Activated T-helper 2 cell treated with anti-CD3 and anti-CD28 coated beads, Interferon-gamma antibody, Interleukin-2, Interleukin-4, amounts not matched to agents 10 μg/mL and 5 μg/mL and 100 μg/mL, durations not matched to agents 14 hours and 24 hours and 36 hours (primary cell): ENCODE measurements at places on chromosomes 5 and 9. TPM values are rescaled to one million over a fixed set of nuclear protein-coding genes. Genes with fewer than 3 reads are reported as not detected.
A peak's percentile ranks its signal among the peaks of the same experiment; 100 is the strongest.

GRCh38 chr5:43161244-43161643 lies 30.8 kb upstream of the NIM1K start:
- H3K36me3 ChIP-seq = peaks cover 71% of the 10 kb centered on the region
- no peak overlapping the region for H3K4me3 ChIP-seq
- H3K4me1 ChIP-seq = peaks cover 16% of the 10 kb centered on the region
- no peak for DNase-seq
- H3K27ac ChIP-seq = peak overlapping the region; percentile 50

PCDHGB2 gene
- 0.85 and 0.91 TPM in 2 replicates for total RNA-seq

GRCh38 chr9:96125624-96126023 lies 176.4 kb downstream of the HSD17B3 start:
- H3K4me1 ChIP-seq = peaks cover 11% of the 10 kb centered on the region
- peaks cover 18% of the 10 kb centered on the region for H3K27me3 ChIP-seq
- no peaks in the 10 kb centered on the region for H3K36me3 ChIP-seq

DNA sequence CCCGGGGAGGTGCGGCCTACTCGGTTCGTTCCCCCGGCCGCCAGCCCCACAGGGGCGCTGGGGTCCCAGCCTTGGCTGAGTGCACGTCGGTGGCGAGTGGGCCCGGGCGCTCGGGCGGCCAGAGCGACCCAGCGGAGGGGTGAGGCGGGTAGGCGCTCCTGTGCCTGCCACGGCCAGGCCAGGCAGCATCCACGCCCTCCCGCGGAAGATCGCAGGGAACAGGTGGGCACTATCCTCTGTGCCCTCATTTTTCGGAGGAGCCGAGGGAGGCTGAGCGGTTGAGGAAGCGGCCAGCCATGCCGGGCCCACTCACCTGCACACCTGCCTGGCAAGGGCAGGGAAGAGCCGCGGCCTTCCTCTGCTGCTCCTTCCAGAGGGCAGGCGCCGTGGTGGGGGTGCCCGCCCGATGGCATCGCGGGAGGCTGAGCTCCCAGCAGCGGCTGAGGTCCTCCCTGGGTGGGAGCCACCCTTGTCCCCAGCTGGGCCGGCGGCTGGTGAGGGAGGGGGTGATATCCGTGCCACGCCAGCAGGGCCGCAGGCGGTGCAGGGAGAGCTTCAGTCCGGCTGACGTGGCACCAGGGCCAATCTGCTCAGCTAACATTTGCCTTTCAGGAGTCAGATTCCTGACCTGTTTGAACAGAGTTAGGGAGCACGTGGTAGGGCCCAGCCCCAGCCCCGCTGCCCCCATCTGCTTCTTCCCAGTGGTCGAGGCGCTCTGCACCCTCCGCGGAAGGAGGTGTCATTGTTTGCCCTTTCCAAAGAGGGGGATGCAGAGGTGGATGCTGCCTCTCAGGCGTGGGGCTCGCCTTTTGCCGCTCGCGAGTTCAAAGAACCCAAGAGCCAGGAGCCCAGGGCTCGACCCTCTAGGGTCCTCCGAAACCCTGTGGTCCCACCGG lies 1.6 kb upstream of the SEC16A start:
- DNase-seq = no peak
- no peaks in the 10 kb centered on the region for H3K27me3 ChIP-seq
- peaks cover 7% of the 10 kb centered on the region for H3K36me3 ChIP-seq
- peak overlapping the region; percentile 12 for H3K27ac ChIP-seq

- DNase-seq = no peak
- no peak overlapping the region for H3K4me3 ChIP-seq
- no peaks in the 10 kb centered on the region for H3K27me3 ChIP-seq
- no peak overlapping the region for H3K27ac ChIP-seq
- H3K4me1 ChIP-seq = no peaks in the 10 kb centered on the region
Observed at GRCh38 chr5:102218159-102218558, 77.9 kb downstream of the SLCO4C1 start.

DNA sequence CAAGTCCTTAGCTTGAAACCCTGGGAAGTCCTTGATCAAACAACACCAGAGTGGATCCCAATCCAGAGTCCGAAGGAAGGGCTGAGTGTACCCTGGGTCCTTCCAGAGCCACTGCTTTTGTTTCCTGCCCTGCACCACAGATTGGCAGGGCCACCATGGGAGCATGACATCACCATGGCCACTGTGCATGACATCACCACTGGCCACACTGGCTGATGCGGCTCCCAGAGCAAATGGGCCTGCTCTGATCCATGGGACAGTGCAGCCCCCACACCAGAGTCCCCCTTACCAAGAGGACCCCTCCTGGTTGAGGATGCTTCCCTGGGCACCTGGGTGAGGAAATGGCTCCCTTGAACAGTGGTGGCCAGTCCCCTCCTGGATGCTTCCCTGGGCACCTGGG lies 9.9 kb downstream of the SLC6A3 start:
- no peaks in the 10 kb centered on the region for H3K4me1 ChIP-seq
- H3K4me3 ChIP-seq = no peak overlapping the region
- DNase-seq = no peak
- peaks cover 3% of the 10 kb centered on the region for H3K27me3 ChIP-seq

- peaks cover 16% of the 10 kb centered on the region for H3K27me3 ChIP-seq
- H3K36me3 ChIP-seq = no peaks in the 10 kb centered on the region
- no peak overlapping the region for H3K27ac ChIP-seq
- H3K4me1 ChIP-seq = no peaks in the 10 kb centered on the region
Observed at GRCh38 chr5:141898448-141899049, 20.3 kb upstream of the PCDH1 start.

IL9 gene
- total RNA-seq = 94.0 and 104 TPM in 2 replicates

- H3K27me3 ChIP-seq = no peaks in the 10 kb centered on the region
- no peaks in the 10 kb centered on the region for H3K4me1 ChIP-seq
- H3K27ac ChIP-seq = no peak overlapping the region
- H3K4me3 ChIP-seq = no peak overlapping the region
- peaks cover 21% of the 10 kb centered on the region for H3K36me3 ChIP-seq
Observed at GRCh38 chr9:77271023-77271690, 93.8 kb downstream of the VPS13A start.

- H3K4me3 ChIP-seq = no peak overlapping the region
- H3K4me1 ChIP-seq = no peaks in the 10 kb centered on the region
- no peak for DNase-seq
- H3K27ac ChIP-seq = no peak overlapping the region
Observed at GRCh38 chr5:140587495-140587894, 22.9 kb downstream of the SLC35A4 start.

PCDHB6 gene
- not detected in 2 replicates for total RNA-seq

DNA sequence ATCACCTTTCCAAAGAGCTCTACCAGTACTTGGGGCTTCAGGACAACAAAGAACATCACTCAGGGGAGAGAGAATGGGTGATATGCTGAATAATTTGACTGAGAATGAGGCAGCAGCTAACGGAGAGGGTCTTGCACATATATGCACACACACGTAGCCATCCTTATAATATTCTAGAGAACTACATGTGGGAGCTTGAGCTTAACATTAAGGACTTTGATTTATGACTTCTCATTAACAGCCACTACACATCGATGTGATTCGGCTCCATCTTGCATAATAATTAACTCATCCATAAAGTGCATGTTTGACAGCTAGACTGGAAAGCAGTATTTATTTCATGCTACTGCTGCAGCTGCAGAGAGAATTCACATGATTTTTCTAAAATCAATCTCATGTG lies 163.4 kb downstream of the RAB3C start:
- DNase-seq = no peak
- no peak overlapping the region for H3K4me3 ChIP-seq
- H3K36me3 ChIP-seq = no peaks in the 10 kb centered on the region
- H3K27me3 ChIP-seq = peaks cover 15% of the 10 kb centered on the region
